ENCODE measurements at places on chromosomes 7 and 10. TPM values are rescaled to one million over a fixed set of nuclear protein-coding genes. Genes with fewer than 3 reads are reported as not detected.

Gene MUC3A
- polyA plus RNA-seq, result 51.3 TPM

Gene CCDC3
- polyA plus RNA-seq, result 6.4 TPM

Gene SPOCK2
- polyA plus RNA-seq, result 4.3 TPM

Gene CFTR
- polyA plus RNA-seq, result 25.1 TPM

Gene CLEC5A
- not detected for polyA plus RNA-seq

Gene LAMTOR4
- polyA plus RNA-seq, result 226 TPM

Gene SGMS1
- 12.3 TPM for polyA plus RNA-seq

Gene TRPV5
- polyA plus RNA-seq, result 0.01 TPM

Gene ANKRD22
- polyA plus RNA-seq, result 0.81 TPM

Gene PON3
- polyA plus RNA-seq, result 2.4 TPM

Gene SPDYE2
- 0.04 TPM for polyA plus RNA-seq

Gene NODAL
- not detected for polyA plus RNA-seq

Gene RFC2
- 5.4 TPM for polyA plus RNA-seq

Gene CADPS2
- 26.6 TPM for polyA plus RNA-seq

Gene TRIL
- 2.7 TPM for polyA plus RNA-seq

Gene KCND2
- not detected for polyA plus RNA-seq

Gene GATA3
- 0.37 TPM for polyA plus RNA-seq

Gene LRRC4
- polyA plus RNA-seq, result 1.6 TPM

Gene EIF3B
- 53.9 TPM for polyA plus RNA-seq

Gene PLA2G12B
- 18.7 TPM for polyA plus RNA-seq

Gene SH3PXD2A
- polyA plus RNA-seq, result 28.3 TPM

Gene IFIT1B
- not detected for polyA plus RNA-seq

Gene NEUROG3
- 1.3 TPM for polyA plus RNA-seq

Gene SPDYE2B
- not detected for polyA plus RNA-seq

Gene PRR15
- polyA plus RNA-seq, result 179 TPM

Gene CALHM3
- not detected for polyA plus RNA-seq

Gene COBL
- 30.8 TPM for polyA plus RNA-seq

Gene CFAP70
- 0.45 TPM for polyA plus RNA-seq

Gene TAS2R39
- not detected for polyA plus RNA-seq

Gene AKR1C8
- not detected for polyA plus RNA-seq

Gene CYP2E1
- not detected for polyA plus RNA-seq

Gene SMC3
- polyA plus RNA-seq, result 82.4 TPM

Gene SEMA3D
- polyA plus RNA-seq, result not detected

Data from small intestine (tissue), 16 donors.